ENCODE measurements at places on chromosomes 7 and 10. TPM values are rescaled to one million over a fixed set of nuclear protein-coding genes. Genes with fewer than 3 reads are reported as not detected.

HOXA1 gene
- not detected for total RNA-seq

NEUROD6 gene
- not detected for total RNA-seq

SEPTIN7 gene
- total RNA-seq, result 191 TPM

WNT2 gene
- 0.19 TPM for total RNA-seq

TMEM236 gene
- under 0.01 TPM for total RNA-seq

LRRTM3 gene
- under 0.01 TPM for total RNA-seq

FAM221A gene
- total RNA-seq, result 1.3 TPM

CAMK2B gene
- 0.28 TPM for total RNA-seq

HSPA12A gene
- total RNA-seq, result 18.0 TPM

FXYD4 gene
- not detected for total RNA-seq

CPA2 gene
- total RNA-seq, result not detected

NRAP gene
- not detected for total RNA-seq

UNC5B gene
- 9.3 TPM for total RNA-seq

AGBL3 gene
- total RNA-seq, result 0.96 TPM

ACSM6 gene
- total RNA-seq, result not detected

GDF2 gene
- total RNA-seq, result not detected

SPDYE6 gene
- not detected for total RNA-seq

TWIST1 gene
- 39.5 TPM for total RNA-seq

RGR gene
- total RNA-seq, result not detected

OR2A1 gene
- total RNA-seq, result under 0.01 TPM

PON3 gene
- total RNA-seq, result under 0.01 TPM

GRID2IP gene
- total RNA-seq, result under 0.01 TPM

C10orf53 gene
- total RNA-seq, result not detected

BLNK gene
- total RNA-seq, result not detected

SLC26A5 gene
- not detected for total RNA-seq

SLF2 gene
- total RNA-seq, result 42.6 TPM

OR9A2 gene
- not detected for total RNA-seq

LIPN gene
- not detected for total RNA-seq
